ENCODE measurements at places on chromosomes 5 and 9. TPM values are rescaled to one million over a fixed set of nuclear protein-coding genes. Genes with fewer than 3 reads are reported as not detected.

GNA14 gene
- 0.59 TPM for total RNA-seq

HTR1A gene
- total RNA-seq: not detected

PLPPR1 gene
- total RNA-seq: not detected

SLC36A2 gene
- total RNA-seq: not detected

SH3TC2 gene
- total RNA-seq: not detected

LCN15 gene
- not detected for total RNA-seq

PHF24 gene
- 0.06 TPM for total RNA-seq

SPINK14 gene
- total RNA-seq: not detected

GARIN3 gene
- 0.46 TPM for total RNA-seq

RBM18 gene
- total RNA-seq: 22.7 TPM

LCN10 gene
- 0.89 TPM for total RNA-seq

ACTBL2 gene
- not detected for total RNA-seq

TMC1 gene
- total RNA-seq: not detected

IL4 gene
- total RNA-seq: not detected

GLRA1 gene
- not detected for total RNA-seq

ZDHHC11B gene
- total RNA-seq: 1.4 TPM

SPINK4 gene
- not detected for total RNA-seq
